Activated naive CD8-positive, alpha-beta T cell treated with anti-CD3 and anti-CD28 coated beads for 36 hours (primary cell): ENCODE measurements at places on chromosomes 2 and 18. TPM values are rescaled to one million over a fixed set of nuclear protein-coding genes. Genes with fewer than 3 reads are reported as not detected.

Gene ITPRIPL1
- 46.0 TPM for total RNA-seq

Gene KLHL29
- 1.2 TPM for total RNA-seq

Gene AP1S3
- 11.3 TPM for total RNA-seq

Gene ALPI
- total RNA-seq: not detected

Gene BOLL
- not detected for total RNA-seq

Gene GALNT5
- not detected for total RNA-seq

Gene TGFA
- total RNA-seq: 0.25 TPM

Gene HOXD13
- total RNA-seq: not detected

Gene ARHGEF4
- total RNA-seq: 2.8 TPM

Gene KHK
- total RNA-seq: 12.8 TPM

Gene RAB17
- total RNA-seq: 0.40 TPM

Gene BUB1
- 75.5 TPM for total RNA-seq

DNA sequence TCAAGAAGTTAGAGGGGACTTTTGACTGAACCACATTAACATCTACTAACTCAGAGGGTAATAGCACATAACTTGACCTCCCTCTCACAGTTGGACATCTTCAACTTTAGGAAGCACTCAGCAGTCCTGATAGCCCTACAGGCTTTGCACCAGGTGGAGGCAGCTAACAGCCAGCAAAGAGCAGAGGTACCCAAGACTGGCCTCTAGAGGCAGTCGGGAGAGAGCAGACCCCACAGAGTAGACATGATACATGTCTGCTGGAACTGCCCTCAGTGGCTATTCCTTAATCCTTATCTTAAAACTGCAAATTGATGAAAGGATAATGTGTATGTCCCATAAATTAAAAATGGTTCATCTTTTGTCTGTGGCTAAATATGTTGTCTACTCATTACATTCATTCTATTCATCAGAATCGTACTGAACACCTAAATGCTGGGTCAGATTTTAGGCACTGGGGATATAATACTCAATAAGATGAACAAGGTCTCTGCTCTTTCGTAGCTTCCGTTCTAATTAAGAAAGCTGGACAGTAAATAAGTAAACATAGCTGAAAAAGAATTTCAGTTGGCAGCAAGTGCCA, 49.8 kb downstream of the CAB39 start:
- DNase-seq: peak; percentile 24

DNA sequence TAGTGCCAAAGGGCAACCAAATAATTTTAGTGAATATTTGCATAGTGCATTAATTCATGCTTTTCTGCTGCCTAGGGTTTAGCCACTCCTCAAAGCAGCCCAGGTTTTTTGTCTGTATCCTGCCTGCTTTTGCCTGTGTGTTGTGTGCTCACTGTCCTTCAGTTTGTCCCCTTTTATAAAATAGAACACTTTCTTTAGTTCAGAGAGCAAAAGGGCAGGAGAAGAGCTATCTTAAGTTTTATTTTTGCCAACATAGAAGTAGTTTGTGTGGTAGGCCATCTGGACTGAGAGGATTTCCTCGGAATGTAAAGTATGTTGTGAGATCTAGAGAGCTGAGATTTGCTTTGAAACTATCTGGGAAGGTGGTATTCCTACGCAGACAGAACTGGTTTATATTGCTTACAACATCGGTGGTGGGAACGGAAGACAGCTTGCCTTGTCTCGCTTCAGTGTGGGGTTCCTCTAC, 64.9 kb downstream of the EML4 start:
- DNase-seq: no peak

GRCh38 chr18:36176711-36177110, 10.6 kb upstream of the MOCOS start:
- no peak for DNase-seq

GRCh38 chr18:4433717-4434116, 21.4 kb downstream of the DLGAP1 start:
- no peak for DNase-seq

DNA sequence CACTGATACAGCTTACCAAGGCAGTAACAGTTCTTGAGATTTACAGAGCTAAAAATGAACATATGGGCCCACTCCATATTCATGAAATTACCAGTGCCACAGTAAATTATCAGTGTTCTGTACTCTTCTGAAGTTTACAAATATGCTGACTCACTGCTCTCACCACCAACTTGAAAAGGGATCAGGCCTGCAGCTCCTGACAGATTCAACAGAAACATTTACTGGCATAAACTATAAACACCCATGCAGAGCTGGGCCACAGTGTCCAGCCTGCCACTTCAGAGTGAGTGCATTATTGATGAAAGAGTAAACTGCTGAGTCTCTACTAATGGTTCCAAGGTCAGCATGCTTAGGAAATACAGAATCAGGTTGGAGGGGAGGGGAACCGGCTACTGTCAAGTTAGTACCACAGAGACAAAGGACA, 83.1 kb downstream of the FARSB start:
- no peak for DNase-seq

DNA sequence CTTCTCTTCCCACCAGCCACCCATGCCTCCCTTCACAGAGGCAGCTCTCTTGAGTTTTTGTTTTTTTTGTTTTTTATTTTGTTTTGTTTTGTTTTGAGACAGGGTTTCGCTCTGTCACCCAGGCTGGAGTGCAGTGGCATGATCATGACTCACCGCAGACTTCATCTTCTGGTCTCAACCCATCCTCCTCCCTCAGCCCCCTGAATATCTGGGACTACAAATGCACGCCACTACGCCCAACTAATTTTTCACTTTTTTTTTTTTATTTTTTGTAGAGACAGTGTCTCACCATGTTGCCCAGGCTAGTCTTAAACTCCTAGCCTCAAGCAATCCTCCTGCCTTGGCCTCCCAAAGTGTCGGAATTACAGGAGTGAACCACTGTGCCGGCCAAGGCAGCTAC, 161.4 kb downstream of the TRABD2A start:
- no peak for DNase-seq

DNA sequence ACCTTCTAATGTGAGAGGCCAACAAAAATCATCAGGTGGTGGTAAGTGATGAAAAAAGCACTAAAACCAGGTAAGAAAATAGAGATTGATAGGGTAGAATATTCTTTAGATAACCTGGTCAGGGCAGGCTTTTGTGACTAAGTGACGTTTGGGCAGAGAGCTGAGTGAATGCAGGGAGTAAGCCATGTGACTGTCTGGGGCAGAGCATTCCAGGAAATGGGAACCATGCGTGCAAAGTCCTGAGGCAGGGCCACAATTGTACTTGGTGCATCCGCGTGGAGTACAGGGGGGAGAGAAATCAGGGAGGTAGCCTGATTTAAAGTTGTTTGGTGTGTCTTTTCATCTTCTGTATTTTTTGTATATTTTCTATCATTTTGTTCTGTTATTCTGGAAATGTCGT, 102.5 kb downstream of the LYPD6B start:
- DNase-seq: no peak

DNA sequence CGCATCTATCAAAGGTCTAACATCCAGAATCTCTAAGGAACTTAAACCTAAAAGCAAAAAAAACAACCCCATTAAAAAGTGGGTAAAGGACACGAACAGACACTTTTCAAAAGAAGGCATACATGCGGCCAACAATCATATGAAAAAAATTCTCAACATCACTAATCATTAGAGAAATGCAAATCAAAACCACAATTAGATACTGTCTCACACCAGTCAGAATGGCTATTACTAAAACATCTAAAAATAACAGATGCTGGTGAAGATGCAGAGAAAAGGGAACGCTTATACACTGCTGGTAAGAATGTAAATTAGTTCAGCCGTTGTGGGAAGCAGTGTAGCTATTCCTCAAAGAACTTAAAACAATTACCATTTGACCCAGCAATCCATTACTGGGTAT, 38.0 kb downstream of the PPP3R1 start:
- DNase-seq: no peak

GRCh38 chr2:3154146-3154545, 223.5 kb downstream of the EIPR1 start:
- DNase-seq: no peak

DNA sequence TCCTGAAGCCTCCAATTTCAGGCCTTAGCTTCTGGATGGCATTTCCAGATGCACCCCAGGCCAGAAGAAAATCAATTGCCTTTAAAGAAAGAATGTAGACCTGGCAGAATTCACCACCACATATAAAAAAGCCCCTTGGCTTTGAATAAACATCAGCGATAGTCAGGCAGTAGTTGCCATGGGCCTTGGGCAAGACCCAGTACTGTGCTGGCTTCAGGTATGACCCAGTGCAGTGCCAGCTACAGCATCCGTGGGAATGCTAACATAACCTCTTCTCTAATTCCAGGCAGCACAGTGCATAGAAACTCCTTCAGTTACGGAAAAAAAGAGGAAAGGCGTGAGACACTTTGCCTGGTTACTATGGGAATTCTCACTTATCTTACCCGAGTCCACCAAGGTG, 539.6 kb upstream of the LRRTM4 start:
- DNase-seq: no peak

DNA sequence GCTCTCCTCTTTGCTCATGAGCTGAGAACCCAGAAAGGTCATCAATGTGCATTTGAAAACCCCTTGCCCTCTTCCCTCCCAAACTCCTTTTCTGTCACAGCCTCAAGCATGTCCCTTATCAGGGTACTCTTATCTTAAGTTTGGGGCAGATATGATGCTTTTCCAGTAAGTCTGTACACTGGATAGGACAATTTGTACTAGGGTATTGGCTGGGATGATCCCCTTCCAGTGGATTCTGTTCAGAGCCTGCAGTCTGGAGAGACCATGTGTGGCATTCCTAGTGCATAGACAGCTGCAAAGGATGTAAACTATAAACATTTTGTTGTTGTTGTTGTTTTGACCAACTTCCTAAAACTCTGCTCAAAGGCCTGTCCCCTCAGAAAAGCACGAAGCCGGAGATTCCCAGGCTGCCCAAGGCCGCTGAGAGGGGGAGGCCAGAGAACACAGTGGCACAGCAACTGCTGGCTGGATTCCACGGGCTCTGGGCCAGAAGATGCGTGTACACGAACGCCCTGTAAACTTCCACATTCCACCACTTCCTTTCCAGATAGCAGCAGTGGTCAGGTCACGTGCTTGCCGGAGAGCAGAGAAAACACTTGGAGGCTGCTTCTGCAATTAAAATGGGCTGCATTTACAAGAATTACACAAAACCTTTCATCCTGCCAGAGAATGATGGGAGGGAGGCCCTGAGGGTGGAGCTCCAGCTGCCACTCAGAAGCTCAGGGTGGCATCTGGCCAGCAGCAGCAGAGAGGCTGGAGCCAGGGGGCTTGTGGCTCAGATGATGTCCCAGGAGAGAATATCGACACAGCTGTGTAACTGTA, 42.1 kb downstream of the BMP10 start:
- peak; percentile 57 for DNase-seq

- DNase-seq: no peak
Measured at GRCh38 chr2:31980674-31981356, 30.0 kb downstream of the MEMO1 start.

GRCh38 chr2:46277431-46278190, 19.6 kb upstream of the EPAS1 start:
- no peak for DNase-seq

- DNase-seq: no peak
Measured at GRCh38 chr2:32379352-32379751, 22.5 kb downstream of the BIRC6 start.

DNA sequence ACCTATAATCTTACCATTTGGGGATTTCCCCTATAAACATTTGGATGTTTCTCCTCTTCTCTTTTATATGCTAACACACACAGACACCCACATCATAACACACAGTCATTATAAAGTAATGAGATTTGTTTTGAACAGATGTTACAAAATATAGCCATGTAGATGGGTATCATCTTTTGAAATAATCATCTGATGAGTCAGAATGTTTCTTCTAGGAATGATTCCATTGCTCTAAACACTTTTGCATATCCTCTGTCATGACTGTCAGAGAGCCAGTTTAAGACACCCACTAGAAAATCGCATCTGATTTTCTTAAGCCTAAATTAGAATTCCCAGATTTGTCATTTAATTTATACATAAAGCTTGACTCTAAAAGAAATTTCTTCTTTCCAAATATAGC, 442.6 kb downstream of the CMPK2 start:
- no peak for DNase-seq

GRCh38 chr2:118593257-118593656, 254.2 kb downstream of the EN1 start:
- no peak for DNase-seq

- peak; percentile 61 for DNase-seq
Measured at GRCh38 chr2:197498937-197499593, 575 bp downstream of the HSPD1 start.

DNA sequence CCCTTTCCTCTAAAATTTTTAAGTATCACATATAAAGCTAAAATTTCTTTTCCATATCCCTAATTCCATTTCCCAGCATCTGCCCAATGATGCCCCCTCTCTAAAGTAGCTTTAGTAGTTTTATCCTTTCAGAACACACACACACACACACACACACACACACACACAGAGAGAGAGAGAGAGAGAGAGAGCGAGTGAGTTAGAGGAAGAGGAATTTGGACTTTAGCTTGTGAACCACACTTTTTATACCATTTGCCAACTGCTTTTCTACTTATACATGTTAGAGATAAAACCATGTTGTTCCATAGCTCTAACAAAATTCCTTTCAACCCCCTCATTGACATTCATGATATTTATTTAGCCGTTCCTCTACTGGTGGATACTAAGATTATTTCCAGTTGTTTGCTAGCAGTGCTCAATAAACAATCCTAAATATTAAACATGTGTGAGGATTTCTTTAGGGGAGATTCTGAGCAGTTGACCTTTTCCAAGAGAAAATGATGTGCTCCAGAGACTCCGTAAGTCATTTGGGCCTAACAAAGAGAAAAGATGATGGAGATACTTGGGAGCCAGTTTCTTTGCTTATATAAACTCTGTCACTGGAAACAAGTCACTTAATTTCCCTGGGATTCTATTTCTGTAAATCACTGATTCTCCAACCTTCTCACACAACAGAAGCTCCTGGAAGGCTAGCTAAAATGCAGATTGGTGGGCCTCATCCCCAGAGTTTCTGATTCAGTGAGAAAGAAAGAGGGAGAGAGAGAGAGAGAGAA, 229.7 kb upstream of the SP5 start:
- no peak for DNase-seq

- no peak for DNase-seq
Measured at GRCh38 chr2:133607679-133608078, 39.4 kb upstream of the NCKAP5 start.

DNA sequence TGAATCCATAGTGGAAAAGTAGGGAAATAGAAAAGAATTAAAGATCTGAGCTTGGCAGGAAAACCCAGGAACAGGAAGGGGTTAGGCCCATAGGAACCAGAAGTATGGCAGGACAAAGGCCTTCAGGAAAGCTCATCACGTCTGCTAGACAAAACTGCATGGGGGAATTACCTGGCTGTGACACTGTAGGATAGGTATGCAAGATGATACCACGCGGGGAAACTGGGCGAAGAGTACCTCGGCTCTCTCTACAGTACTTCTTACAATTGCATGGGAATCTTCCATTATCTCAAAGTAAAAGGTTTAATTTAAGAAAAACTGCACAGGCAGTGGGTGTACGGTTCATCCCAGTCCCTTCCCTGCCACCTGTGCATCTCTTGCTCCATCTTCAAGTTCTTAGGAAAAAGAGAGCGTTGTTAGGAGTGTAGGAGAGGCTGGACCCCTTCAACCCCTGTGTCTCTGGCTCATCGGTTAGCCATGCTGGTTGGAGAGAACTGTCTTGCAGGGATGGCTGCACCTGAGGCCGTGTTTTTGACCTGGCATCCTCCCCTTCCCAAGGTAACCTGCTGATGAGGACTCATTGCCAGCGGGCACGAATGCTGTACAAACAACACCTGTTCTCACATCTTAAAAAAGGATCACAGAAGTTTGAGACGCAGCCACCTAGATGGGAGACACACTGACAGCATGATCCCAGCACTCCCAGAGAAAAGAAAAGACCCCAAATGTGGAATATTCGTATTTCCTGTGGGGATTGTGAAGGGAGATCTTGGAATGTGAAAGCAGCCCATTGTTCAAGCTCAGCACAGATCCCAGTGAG, 120.5 kb upstream of the COPS8 start:
- no peak for DNase-seq

GRCh38 chr18:59833785-59834184, 66.0 kb upstream of the PMAIP1 start:
- DNase-seq: no peak
